Stimulated activated CD4-positive, alpha-beta T cell treated with anti-CD3 and anti-CD28 coated beads, TNF-alpha, amount 100 ng/mL, for 1 hour (primary cell): ENCODE measurements at places on chromosomes 1 and 21.

- DNase-seq = no peak
Measured at GRCh38 chr1:162117039-162117774, 47.7 kb downstream of the NOS1AP start.

- no peak for DNase-seq
Measured at GRCh38 chr1:201603613-201604232, 64.8 kb downstream of the NAV1 start.

GRCh38 chr21:31448496-31448895 lies 104.4 kb upstream of the TIAM1 start:
- DNase-seq = no peak

GRCh38 chr21:33799378-33800090 lies 116.1 kb downstream of the ATP5PO start:
- no peak for DNase-seq

DNA sequence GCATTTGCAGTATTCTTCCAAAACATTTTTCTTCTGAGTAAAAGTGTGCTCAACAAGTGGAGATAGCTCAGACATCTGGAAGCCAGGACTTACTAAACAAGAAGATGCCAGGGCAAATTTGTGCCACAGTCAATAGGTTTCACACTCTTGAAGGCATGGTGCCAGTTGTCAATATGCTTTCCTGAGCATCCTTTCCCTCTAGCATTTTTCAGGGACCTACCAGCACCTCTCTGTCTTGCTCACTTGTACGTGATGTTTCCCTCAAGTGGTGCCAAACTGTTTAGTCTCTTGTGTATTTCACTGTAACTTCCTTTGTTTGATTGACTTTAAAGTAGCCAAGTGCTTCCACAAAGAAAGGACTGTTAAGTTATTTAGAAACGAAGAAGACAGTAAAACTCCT lies 194.0 kb upstream of the SGIP1 start:
- no peak for DNase-seq

DNA sequence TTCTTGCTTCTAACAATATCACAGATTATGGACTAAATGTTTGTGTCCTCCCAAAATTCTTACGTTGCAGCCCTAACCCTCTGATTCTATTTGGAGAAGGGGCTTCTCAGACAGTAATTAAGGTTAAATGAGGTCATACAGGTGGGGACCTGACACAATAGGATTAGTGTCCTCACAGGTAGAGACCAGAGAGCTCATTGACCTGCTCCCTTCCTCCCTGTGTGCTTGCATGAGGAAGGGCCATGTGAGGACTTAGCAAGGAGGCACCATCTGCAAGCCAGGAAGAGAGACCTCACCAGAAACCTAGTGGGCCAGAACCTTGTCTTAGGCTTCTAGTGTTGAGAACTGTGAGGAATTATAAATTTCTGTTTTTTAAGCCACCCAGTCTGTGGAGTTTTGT lies 322.6 kb downstream of the SMYD3 start:
- no peak for DNase-seq

DNA sequence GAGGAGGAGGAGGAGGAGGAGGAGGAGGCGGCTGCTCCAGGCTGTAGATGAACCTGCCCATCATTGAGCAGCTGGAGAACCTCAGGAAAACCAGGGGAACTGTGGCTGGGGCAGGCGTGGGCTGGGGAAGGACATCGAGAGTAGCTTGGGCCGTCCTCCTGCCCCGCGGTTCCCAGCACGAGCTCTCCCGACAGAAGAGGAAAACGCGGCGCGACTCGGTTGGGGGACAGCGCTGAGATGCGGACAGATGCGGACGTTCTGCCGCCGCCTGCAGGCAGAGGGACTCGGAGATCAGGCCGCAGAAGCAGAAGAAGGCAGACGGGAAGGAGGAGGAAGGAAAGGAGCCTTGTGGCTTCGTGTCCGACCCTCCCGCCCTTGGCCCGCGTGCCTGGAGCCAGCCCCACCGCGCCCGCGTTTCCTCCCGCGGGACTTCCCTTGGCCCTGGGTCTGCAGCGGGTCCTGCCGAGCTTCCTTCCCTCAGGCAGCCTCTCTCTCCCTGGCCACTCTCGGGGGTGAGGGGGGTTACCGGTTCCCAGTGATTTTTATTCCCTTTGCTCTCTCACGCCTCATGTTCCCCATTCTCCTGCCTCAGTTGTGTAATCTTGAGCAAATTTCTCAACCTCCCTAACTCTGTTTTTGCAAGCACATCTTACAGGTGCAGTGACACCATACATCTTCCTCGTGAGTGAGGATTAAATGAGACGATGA lies 1.7 kb upstream of the TNFRSF9 start:
- DNase-seq = peak; percentile 30

- DNase-seq = no peak
Measured at GRCh38 chr1:26053718-26054560, 8.0 kb upstream of the SLC30A2 start.

DNA sequence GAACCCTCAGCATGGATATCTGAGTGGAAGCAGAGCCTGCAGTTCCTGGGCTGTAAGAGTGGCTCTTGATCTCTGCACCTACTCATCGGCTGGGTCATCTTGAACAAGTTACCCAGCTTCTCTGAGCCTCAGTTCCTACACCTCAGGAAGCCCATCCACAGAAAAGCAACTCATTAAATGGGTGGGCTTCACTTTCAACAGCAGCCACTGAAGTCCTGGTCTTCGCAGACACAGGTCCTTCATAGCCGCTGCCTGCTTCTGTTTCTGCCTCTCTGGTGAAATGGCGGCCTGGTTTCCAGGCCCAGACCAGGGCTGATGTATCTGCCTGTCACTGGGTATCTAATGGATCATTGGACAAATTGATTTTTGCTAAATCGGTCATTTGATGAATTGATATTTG lies 571.4 kb downstream of the PTPRU start:
- DNase-seq = no peak

DNA sequence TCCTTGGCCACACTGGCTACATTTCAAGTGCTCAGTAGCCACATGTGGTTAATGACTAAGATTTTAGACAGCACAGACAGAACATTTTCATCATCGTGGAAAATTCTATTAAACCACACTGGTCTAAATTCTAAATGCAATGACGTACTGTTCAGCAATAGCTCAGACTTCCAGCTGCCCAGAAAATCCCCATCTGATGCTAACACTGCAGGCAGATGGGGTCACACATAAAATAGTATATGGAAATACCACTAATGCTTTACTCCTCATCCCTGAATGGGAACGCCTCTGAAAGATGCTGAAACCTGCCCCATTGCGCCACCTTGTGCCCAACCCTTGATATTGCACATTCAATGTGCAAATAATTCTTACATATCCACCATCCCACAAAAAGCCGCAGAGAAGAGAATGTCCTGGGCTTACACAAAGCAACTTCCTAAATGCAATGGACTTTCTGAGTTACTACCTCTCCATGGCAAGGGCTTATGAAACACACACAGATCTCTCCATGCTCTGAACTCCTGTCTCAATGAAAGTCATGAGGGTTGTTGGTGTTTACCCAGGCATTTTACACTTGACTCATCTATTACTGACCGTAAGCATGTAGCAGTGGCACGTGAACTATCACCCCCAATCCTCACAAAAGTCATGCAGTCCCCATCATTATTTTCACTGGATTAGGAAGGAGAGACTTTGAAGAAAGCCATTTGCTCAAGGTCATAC lies 20.3 kb upstream of the SLC5A9 start:
- DNase-seq = no peak

DNA sequence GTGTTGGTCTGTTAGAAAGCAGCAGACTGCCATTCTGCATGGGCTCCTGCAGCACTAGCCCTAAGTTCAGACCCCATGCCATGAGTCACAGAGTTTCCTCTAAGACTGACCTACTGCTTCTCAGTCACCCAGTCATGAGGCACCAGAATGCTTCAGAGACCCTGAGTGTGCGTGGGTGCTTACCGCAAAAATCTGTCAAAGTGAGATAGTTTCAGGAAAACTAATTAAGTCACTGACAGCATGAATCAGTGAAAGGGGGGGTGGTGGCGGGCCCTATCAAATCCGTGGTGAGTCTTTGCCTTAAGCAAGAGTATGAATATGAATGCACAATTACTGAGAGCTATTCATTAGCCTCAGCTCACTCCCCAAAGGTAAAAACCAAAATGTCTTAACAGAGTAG lies 98.1 kb downstream of the KCTD3 start:
- DNase-seq = no peak

DNA sequence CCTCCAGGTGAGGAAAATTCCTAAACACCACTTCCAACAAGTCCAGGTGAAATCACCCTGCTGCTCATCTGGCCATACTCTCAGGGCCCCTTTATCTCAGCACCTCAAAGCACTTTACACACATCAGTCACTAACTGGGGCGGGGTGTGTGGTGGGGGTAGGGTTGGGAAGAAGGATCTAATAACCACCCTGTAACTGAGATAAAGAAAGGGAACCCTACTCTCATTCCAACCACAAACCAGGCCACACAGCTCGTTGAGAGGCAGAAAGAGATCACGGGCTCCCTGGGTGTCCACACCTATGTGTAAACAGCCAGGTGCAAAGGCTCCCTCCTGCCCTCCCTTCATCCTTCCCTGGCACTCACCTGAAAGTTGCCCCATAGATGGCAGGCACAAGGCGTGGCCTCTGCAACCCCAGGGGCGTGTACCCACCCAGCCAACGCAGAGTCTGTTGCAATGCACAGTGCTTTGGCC lies 20.4 kb downstream of the GPR161 start:
- no peak for DNase-seq

GRCh38 chr1:178379807-178380206 lies 117.0 kb downstream of the CLEC20A start:
- DNase-seq = no peak

DNA sequence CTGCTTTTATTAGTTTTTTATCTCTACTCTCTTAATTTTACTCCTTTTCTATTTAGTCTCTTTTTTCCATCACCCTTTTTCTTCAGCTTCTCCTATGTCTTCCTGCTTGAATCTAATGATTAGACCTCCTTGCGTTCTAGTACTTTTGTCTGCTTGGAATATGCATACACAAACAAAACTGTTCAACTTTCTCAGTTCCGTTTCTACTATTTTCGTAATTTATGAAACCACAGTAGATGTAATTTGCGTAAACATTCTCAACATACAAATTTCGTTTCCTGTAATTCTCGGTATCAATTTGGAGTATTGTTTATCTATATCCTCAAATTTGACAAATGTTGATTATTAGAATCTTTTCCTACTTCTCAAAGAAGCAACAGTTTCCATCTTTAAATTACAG lies 772.5 kb downstream of the USP25 start:
- no peak for DNase-seq

DNA sequence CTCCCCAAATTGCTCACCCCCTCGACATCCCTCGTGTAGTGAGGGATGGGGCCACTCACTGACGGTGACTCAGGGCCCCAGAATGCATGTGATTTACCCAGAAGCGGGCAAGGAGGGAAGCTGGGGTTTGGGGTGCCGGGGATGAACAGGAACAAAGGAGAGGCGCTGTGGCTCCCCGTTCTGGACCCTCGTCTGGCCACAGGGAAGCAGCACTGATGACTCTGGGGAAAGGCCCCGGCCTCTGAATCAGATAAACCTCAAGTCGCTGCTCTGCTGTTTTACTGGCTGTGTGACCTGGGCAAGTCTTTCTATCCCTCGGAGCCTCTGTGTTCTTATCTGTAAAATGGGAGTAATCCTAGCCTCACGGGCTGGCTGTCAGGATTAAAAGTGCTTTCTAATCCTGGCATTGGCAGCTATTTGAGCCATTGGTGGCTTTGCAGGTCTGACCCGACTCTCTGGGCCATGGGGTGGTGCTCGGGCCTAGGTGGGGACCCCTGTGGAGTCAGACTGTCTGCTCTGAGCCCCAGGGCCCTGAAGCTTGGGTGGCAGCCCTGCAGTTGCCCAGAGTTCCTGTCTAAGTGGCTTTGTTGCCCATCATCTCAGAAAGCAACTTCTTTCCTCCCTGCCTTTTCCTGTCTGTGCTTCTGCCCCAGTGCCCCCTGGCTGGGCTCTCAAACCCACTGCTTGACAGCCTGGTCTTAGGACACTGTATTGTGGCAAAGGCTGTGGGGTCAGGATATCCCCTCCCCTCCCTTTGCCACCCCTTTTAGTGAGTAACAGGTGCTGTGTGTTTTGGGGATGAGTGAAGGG lies 5.5 kb downstream of the TNFRSF1B start:
- DNase-seq = no peak

GRCh38 chr1:152870831-152871730 lies 7.0 kb upstream of the SMCP start:
- no peak for DNase-seq

DNA sequence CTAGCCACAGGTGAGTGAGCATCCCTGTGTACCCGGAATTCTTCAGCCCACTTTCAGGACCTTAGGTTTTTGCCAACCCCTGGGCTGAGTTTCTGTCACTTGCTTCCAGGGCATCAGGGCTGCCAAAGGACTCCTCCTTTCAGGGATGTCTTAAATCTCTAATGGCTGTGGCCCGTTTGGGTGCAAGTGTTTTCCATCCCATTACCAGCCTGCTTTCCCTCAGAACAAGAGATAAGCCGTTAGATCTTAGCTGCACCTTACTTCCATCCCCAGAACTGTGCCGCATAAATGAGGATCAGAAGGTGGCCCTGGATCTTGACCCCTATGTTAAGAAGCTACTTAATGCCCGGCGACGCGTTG lies 652 bp downstream of the SNAPIN start:
- DNase-seq = no peak

DNA sequence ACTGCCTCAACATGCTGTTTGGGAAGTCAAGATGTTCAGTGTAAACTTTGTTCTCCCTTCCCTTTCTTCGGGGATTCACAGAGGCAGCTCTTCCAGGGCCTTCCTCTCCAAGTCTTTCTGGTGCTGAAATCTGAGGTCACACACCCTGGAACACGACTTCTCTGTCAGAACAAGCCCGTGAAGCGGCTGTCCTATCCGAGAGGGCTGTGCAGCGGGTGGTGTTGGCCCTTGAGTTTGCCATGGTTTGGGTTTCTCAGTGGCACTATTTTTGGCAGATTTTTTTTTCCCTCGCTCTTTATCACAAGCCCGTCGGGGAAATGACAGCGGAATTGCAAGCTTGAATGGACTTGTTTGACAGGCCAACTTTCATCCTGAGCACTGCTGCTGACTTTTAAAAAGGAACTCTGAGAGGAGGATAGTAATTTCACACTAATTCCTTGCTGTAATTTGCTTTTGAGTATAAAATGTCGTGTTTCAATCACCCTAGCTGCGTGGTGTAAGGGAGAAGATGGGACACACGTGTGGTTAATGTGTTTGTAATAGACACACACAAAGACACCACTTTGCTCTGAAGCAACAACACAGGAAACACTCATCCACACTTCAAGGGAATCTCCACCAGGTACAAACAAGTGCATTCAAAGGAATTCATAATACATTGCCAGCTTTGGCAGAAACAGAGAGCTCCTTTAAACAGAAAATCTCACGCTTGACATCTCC lies 60.1 kb upstream of the TARBP1 start:
- DNase-seq = no peak

DNA sequence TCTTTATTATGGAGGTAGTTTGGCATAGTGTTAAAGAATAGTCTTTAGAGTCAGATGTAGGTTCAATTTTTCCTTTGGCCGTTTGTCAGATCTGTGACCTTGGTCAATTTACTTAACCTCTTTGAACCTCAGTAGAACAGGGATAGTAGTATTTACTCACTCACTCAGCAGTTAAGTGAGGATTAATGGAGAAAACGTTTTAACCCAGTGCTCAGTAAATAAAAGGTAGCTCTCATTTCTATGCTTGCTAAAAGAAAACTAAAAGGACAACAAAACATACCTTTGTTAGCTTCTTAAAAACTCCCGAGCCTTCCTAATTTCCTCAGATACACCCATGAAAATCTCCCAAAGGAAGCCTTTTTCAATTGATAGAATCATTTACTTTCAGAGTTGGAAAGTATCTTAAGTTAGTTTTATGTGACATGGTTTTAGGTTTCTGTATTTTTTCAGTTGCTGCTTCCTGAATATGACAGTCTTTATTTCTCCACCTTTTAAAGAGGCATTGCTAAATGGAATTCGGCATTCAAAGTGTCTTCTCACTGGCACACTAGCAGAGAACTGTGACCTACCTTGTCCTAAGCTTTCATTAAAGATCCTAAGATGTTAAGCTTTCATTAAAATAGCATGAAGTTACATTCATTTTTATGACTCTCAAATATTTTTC lies 7.8 kb downstream of the ABCD3 start:
- no peak for DNase-seq
